ENCODE measurements at places on chromosomes 2 and 18. TPM values are rescaled to one million over a fixed set of nuclear protein-coding genes. Genes with fewer than 3 reads are reported as not detected.

Gene KCNIP3
- not detected for total RNA-seq

Gene UGT1A3
- not detected for total RNA-seq

Gene GNLY
- 5.3 TPM for total RNA-seq

Gene PRKAG3
- total RNA-seq: not detected

DNA sequence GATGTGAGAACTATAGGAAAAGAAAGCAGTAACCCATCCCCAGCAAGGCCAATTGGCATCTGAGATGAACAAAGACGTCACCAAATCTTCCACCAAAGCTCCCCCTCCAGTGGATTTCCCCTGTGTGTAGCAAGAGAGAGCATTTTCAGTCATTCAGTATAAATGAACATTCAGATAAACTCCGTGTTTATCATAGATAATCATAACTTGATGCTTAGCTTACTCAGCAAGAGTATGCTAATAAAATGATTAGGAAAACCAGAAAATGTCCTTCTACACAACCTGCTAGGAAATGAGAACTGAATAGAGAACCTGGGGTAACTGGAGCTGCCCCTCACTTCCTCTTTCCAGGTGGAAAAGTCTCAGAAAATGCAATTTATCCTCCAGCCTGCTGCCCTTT lies 198.0 kb upstream of the CCDC150 start:
- DNase-seq: no peak

DNA sequence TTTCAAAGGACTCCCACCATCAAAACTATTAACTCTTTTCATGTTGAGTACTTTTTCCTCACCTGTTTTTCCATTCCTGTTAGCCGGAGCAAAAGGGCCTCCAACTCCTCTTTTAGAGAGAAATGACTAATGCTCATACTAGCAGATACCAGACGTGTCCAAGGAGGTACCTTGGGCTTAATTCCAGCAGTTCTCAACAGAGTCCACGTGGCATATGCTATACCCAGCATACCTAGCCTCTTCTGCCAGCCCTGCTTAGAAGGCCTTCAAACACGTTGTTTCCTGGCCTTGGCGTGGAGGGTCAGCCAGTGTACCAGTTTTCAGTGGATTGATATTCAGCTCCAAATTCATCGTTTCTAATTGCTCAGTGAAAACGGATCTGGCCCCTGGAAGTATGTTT lies 123.9 kb downstream of the MGAT5 start:
- no peak for DNase-seq

- DNase-seq: peak; percentile 31
Observed at GRCh38 chr18:54946149-54946581, 13.1 kb downstream of the CCDC68 start.

- no peak for DNase-seq
Observed at GRCh38 chr18:62828852-62829251, 113.5 kb downstream of the PHLPP1 start.

DNA sequence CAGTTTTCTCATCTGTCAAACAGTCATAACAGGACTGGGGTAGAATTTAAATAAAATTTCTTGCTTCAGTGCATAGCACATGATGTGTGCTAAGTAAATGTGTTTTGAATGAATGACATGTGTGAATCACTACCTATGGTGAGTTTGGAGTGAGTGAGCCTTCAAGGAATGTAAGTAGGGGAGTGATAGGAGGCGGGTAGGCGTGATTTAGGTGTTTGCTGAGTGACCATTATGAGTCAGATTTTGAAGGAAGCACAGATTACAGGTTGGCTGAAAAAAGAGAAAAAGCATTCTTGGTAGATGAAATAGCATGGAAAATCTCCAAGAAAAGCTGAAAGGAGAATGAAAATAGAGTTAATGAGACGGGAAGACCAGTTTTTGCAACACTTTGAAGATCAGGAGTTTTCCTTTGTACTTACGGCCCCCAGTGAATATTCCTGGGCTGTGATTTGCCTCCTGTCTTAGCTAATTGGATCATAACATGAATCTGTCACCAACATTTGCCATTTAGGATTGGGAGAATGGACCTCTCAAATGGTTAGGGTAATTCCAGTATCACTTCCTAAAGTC lies 136.9 kb upstream of the GATA6 start:
- no peak for DNase-seq
